Activated naive CD4-positive, alpha-beta T cell treated with anti-CD3 and anti-CD28 coated beads, Interleukin-2, amount 10 ng/mL, durations not matched to agents 7 days and 5 days (primary cell): ENCODE measurements at places on chromosomes 7 and 10.

DNA sequence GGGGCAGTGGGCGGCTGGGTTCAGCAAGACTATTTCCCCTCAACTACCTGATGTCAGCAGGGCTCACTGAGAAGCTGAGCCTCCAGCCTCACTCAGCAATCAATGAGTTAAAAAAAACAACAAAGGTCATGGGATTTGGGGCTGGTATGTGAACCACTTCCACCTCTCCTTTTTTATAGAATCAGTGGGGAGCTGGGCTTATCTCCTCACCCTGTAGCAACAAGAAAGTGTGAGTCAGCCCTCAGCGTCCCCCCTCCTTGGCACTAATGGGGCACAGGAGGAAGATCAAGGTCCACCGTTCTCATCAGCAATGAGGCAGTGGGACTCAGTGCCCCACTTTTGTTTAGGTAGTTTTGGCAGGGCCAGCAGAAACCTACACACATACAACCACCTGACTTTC is 823.5 kb upstream of the POM121L12 start:
- no peak for DNase-seq

DNA sequence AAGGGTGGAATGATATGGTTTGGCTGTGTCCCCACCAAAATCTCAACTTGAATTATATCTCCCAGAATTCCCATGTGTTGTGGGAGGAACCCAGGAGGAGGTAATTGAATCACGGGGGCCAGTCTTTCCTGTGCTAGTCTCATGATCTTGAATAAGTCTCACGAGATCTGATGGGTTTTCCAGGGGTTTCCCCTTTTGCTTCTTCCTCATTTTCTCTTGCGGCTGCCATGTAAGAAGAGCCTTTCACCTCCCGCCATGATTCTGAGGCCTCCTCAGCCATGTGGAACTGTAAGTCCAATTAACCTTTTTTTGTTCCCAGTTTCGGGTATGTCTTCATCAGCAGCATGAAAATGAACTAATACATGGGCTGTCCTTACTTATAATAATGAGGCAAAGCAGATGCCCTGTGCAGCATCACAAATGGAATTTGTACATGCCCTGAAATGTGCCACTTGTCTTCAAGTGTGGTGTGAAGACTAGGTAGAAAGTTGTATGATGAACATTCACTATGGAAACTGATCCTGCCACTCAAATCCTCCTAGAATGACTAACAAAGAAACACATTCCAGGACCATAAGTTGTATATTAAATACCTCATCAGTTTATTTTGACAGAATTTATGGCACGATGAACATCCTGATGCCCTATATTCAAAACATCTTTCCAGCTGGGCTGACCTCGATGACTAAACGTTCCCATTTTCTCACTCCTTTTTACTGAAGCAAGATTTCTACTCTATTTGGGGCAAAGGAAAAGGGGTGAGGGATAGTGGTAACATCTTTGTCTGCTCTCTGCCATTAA is 122.8 kb upstream of the CTTNBP2 start:
- no peak for DNase-seq

DNA sequence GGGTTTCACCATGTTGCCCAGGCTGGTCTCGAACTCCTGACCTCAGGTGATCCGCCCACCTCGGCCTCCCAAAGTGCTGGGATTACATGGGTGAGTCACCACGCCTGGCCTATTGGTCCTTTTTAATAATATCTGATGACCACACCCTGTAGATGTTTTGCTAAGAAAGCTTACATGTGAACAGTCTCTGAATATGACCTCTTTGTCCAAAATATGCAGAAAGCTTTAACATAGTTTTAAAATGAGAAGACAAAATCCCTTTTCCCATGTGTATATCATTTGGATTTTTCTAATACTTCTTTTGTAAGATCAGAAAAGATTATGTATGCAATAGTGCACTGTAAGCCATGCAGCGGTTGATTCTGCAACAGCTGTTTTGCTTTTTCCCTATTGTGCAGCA is 38.5 kb downstream of the MCU start:
- no peak for DNase-seq

DNA sequence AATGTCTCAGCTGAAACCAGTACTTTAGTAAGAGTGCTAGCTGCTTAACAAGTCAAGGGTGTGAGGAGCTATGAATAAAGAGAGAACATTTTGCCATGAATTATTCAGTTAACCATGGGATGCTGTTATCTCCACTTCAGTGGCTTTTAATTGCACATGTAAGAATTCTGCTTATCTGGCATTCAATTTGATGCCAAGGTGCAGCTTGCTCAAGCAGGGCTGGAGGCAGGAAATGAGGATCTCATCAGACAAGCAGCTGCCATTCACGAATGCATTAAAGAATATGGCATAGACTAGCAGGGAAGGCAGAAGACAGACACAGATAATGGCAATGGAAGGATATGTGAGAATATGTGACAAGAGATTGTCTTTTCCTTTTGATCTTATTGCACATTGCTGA is 697.8 kb downstream of the NRG3 start:
- DNase-seq = no peak

GRCh38 chr10:117014835-117015234 is 9.8 kb upstream of the SHTN1 start:
- DNase-seq = no peak

DNA sequence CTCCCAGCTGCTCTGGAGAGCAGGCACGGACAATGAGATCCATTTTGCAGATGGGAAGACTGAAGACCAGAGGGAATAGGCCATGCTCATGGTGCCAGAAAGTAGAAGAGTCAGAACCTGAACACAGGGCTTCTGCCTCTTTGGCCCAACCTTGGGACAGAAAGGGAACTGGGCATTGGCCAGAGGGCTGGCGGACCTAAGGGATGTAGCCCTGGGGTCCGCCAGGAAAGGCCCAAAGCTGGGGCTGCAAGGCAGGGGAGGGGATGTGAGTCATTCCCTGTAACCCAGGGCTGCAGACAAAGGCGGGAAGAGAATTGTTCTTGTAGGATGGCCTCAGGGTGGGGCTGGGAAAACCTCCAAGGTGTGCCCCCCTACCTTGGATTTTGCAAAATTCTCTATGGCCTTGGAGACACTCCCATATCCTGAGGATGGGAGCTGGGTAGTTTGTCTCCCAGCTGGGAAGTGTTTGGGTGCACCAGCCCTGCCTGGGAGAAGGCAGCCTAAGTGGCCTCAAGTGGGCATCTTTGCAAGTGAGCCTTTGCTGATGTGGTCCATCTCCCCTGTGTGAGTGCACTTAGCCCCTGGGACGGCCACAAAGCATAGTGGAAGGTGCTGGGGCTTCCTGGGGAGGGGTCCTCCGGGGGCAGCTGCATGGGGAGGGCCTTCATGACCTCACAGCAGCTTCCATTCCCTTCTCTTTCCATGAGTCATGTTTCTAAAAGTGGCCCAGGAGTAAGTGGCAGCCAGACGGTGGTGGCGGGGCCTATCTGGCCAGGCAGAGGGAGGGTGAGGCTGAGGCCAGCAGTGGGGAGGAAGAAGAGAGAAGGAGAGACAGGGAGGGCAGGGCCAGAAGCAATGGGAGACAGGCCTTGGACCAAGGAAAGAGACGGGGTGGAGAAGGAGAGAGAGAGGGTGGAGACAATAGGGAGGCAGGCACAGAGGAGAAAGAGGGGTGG is 9.2 kb downstream of the AQP1 start:
- peak; percentile 7 for DNase-seq

- no peak for DNase-seq
Measured at GRCh38 chr7:111954474-111955381, 251.5 kb downstream of the DOCK4 start.

- peak; percentile 33 for DNase-seq
Measured at GRCh38 chr7:20330928-20331909, 519 bp downstream of the ITGB8 start.

GRCh38 chr10:60652628-60653027 is 125.7 kb upstream of the CDK1 start:
- no peak for DNase-seq

GRCh38 chr10:128071417-128071782 is 54.8 kb downstream of the MKI67 start:
- peak; percentile 13 for DNase-seq

DNA sequence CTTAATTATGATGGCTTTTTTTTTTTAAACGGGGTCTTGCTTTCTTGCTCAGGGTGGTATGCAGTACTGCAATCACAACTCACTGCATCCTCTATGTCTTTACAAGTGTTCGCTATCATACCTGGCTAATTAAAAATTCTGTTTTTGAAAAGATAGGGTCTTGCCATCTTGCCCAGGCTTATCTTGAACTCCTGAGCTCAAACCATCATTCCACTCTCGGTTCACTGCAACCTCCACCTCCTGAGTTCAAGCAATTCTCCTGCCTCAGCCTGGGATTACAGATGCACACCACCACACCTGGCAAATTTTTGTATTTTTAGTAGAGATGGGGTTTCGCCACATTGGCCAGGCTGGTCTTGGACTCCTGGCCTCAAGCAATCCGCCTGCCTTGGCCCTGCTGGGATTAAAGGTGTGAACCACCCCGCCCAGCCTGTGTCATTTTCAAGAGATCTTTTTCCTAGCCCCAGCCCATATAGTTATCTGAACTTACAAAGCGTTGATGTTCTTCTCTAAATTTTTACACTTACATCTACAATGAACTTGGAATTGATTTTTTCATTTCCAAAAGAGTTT is 6.0 kb downstream of the HNRNPF start:
- DNase-seq = no peak

DNA sequence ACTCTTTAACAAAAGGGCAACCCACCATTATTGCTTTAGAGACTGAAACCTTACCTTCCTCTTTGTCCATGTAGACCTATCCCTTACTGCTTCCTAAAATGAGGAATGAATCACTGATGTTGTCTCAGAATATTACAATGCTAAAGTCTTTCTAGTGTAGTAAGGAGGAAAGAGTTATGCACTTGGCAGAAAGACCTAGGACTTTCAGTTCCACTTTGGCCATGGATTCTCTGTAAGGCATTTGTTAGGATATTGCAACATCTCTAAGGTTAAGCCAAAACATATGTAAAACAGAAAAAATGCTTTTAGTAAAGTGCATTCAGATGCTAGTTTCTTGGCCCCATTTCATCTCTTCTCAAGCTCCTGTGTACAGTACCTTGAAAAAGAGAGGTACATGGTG is 230.9 kb downstream of the PARD3 start:
- DNase-seq = no peak

DNA sequence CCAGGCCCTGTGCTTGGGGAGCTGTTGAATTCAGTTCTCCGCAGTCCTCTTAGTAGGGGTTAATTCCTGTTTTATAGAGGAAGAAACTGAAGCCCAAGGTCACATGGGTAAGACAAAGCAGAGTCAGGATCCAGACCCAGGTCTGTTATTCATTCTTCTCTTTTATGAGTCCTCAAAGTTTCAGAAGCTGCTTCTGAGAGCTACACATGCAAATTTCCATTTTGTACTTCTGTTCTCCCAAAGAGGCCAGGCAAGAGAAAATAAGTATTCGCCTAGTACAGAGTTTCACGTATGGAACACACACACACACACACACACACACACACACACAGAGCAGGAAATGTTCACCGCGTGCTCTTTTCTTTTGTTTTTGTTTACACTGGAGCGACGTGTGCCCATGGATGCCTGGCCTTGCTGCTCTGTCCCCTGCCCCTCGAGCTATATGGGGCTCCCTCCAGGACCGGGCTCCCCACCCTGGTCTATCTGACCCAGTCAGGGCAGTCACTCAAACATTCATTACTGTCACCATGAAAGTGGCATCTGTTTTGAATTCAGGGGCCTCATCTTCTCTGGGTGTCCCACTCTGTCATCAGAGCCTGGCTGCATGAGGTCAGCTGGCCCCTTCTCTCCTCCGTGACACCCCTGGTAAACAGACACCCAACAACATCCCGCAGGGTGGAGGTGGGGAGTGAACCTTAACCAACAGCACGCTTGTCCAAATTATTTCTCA is 84.4 kb downstream of the TNS3 start:
- no peak for DNase-seq

DNA sequence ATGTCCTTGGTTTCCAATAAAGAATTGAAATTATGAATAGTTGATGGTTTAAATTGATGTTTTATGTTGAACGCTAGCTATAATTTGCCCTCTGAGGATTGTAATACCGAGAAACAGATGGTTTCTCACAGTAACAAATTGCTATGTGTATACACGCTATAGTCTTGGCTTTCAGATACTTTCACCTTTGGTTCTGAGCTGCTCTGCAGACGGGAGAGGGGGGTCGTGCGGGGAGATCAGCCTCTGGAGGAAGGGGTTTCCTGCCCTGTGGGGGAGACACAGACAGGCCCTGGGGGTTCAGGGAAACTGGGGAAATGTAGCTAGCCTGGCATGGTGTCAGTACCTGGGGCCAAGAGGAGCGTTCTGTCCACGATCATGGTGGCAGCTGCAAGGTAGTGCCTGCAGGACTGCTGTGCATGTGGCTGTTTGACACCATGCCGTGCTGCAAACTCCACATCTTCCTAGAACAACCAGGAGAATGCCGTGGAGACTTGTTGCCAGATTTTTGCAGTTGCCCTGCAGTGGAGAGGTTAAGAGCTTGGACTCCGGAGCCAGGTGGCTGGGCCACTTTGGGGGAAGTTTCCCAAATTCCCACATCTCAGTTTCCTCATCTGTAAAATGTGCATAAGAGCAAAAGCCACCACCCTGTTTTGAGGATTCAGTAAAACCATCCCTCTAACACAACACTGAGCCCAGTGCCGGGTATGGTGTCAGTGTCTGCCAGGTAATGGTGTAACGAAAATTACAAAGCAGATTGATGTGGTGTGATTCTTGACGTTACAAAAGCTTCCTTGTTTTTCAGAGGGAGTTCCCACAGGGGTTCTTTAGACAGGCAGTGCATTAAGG is 167.9 kb downstream of the CUX1 start:
- DNase-seq = no peak

DNA sequence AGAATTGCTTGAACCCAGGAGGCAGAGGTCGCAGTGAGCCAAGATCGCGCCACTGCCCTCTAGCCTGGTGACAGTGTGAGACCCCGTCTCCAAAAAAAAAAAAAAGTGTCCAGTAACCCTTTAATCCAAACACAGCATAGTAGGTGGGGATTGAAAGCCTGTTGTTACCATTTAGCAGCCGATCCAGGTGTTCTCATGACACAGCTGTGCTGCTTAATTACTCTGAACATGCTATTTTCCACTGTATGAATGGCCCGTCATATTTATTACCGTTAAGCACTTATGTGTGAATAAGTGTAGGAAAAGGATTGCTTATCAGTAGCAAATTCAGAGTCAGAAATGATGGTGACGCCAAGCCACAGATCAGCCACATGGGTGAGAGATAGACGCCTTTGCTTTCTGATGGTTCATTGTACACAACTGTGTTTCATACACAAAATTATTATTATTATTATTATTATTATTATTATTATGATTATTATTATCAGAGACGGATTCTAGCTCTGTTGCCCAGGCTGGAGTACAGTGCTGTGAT is 11.6 kb upstream of the ORAI2 start:
- DNase-seq = no peak

- no peak for DNase-seq
Measured at GRCh38 chr10:132202070-132202970, 15.6 kb downstream of the DPYSL4 start.

- no peak for DNase-seq
Measured at GRCh38 chr10:61752111-61753011, 89.6 kb downstream of the CABCOCO1 start.

DNA sequence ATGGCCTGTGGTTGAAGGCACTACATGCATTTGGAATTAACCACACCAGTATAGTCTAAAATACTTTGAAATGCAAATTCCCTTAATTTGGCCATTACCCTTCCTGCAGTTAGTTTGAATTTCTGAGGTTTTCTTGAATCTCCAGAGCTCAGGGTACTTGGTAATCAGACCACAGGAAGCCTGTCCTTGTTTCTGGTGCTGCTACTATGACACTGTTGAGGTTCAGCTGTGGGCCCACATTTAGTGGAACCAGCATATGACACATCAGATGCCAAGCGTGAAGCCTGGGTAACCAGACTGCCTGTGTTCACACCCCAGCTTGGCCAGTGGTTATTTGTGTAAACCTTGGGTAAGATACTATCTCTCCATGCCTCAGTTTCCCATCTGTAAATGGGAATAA is 124.3 kb downstream of the SNX10 start:
- no peak for DNase-seq

GRCh38 chr10:30587522-30588031 is 42.0 kb downstream of the LYZL2 start:
- no peak for DNase-seq
